ENCODE measurements at places on chromosomes 4 and X. TPM values are rescaled to one million over a fixed set of nuclear protein-coding genes. Genes with fewer than 3 reads are reported as not detected.

DNA sequence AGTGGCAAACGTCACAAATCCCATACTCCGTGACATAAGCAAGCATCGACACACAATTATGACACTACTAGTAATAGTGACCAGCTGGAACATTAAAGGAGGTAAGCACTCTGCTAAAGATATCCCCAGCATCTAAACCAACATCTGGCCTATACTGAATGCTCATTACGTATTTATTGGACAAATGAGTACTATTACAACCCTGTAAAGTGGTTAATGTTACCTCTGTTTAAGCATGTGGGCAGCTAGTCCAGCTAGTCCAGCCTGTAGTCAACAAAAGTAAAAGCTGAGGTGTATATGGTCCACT is 419 bp upstream of the RPGR start:
- no peak for DNase-seq

GRCh38 chr4:123485601-123486000 is 89.0 kb downstream of the SPRY1 start:
- DNase-seq = no peak

GRCh38 chrX:110066488-110067225 is 63.7 kb downstream of the TMEM164 start:
- no peak for DNase-seq

Gene FAAH2
- not detected for total RNA-seq

GRCh38 chr4:88803600-88804096 is 106.0 kb upstream of the NAP1L5 start:
- no peak for DNase-seq

Gene BEX5
- total RNA-seq = 0.97 TPM

Gene MAGEA11
- total RNA-seq = not detected

Gene HTN3
- not detected for total RNA-seq

- no peak for DNase-seq
Measured at GRCh38 chrX:74705269-74705668, 90.8 kb upstream of the RLIM start.

DNA sequence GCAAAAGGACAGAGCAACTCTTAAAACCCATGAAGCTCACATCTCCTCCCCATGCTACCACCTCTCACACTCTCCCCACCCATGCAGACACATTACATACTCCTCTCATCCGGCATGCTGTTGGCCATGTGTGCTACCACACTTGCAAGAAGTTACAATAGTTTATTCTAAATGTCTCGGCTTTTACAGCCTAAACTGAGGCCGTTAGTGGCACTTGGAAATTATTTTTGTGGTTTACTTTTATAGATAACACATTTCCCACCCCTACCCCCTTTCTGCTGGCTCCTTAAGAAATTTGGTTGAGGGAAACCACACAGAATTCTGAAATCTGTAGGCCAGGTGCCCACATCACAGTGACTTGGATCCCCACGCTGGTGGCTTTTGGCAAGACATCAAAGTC is 141.1 kb upstream of the HHIP start:
- no peak for DNase-seq

Gene SLC26A1
- total RNA-seq = 0.19 TPM

DNA sequence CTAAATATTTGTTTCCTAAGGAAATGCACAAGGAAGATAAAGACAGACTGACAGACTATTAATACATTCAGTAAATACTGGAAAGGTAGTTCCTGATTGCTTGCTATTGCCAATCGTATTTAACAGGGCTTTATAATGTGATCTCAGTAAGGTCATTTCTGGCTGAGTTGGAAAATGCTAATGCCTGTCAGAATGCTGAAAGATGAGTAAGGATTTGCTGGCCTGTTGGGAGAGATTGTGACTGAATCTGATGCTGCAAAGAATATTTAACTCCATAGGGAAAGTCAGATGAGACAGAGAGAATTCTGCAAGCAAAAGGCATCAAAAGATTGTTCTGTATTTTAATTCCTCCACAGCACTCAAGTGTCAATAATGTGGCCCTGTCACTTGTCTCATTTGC is 169.0 kb downstream of the BEND2 start:
- no peak for DNase-seq

All from Right ventricle myocardium superior (tissue), 1 donor.